Fibroblast of upper back skin (primary cell): ENCODE measurements at places on chromosomes 1 and 21.

- DNase-seq, result peak; percentile 83
Observed at GRCh38 chr1:70043804-70044203, 161.6 kb downstream of the LRRC40 start.

DNA sequence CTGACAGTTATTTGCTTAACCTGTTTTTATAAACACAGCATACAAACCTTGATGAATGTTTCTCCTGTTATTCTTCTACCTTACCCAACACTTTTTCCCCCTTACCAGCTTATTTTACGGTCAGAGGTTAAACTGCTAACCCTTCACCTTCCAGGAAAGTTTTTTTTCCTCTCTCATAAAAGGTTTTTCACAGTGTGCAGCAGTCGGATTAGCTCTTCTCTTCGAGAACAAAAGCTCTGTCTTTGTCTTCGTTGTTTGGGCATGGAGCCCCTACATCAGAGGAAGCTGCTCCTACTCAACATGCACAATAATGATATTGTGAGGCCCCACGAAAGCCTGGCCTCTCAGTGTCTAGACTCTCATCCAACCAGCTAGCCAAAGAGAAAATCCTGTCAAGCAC, 42.0 kb downstream of the DENND1B start:
- no peak for DNase-seq

DNA sequence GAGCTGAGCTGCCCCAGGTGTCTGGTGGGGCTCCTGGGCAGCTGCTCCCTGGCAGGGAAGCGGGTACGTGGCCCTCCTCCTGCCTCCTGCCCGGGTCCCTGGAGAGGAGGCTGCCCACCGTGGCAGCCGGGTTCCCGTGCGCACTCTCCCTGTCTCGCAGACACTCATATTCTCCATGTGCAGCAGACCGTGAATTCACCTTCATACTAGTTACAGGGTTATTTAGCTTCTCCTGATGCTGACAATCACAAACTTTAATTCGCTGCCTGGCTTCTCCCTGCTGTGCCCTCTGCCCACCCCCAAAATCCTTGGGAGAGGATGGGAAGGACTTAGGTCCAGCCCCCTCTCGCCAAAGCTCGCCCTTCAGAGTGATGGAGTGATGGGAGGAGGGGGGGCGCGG, 95.3 kb downstream of the CASZ1 start:
- DNase-seq, result no peak

GRCh38 chr1:227908359-227908758, 39.4 kb downstream of the WNT9A start:
- DNase-seq, result no peak

GRCh38 chr1:151494741-151495281, 16.4 kb upstream of the CGN start:
- DNase-seq, result peak; percentile 83

DNA sequence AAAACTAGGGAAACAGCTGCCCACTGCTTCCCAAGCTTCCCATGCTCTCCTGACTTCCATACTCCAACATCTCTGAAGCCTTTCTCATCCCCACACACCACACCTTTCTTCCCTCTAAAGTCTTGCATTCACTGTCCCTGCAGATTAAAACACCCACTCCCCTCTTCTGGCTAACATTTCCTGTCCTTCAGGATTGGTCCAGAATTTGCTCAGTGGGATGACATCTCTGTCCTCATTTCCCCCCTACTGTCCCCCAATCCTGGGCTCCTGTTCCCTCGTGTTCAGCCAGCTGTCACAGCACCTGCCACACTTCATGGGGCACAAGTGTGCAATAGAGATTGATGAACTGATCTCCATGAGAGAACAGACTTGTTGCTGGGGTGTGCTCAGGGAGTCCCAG, 82.7 kb downstream of the KCND3 start:
- no peak for DNase-seq

GRCh38 chr1:205287767-205288559, 33.6 kb downstream of the NUAK2 start:
- peak; percentile 51 for DNase-seq

GRCh38 chr1:85322655-85323054, 46.2 kb upstream of the BCL10 start:
- no peak for DNase-seq

DNA sequence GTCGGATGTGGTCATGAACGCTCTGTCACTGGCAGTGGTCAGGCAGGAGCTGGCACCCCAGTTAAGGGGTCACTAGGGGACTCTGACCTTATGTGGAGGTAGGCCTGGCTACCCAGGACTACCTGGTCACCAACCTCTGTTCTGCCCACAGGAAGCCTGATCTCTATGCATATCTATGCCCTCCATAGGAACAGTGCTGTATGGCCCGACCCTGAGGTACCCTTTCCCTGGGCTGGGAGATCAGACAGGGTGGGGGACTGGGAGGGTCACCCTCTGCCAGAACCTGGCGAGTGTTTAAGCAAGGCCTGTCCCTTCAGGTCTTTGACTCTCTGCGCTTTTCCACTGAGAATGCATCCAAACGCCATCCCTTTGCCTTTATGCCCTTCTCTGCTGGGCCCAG, 19.0 kb downstream of the CYP4B1 start:
- DNase-seq, result no peak

GRCh38 chr21:44994695-44995342, 55.0 kb downstream of the SLX9 start:
- DNase-seq, result no peak

DNA sequence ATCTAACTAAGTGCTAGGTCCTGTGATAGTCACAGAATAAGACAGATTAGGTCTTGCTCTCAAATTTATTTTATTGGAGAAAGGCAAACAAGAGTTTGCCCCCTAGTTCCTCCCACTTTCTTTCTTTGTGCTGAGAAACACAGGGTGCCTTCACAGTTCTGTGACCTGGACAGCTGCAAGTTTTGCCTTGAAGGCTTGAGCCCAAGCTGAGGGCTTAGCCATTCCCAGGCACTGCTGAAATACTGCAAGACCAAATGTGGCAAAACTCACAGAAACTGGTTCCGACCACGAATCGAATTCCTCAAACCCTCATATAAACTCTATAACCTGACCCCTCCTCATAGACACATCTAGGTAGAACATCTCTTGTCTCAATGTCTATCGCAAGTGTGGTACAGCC, 227.9 kb downstream of the RERE start:
- no peak for DNase-seq

GRCh38 chr1:81443288-81443687, 357.4 kb upstream of the ADGRL2 start:
- DNase-seq, result no peak

GRCh38 chr1:151827853-151828252, 3.7 kb downstream of the RORC start:
- DNase-seq, result no peak

- no peak for DNase-seq
Observed at GRCh38 chr1:111733992-111734341, 5.2 kb downstream of the INKA2 start.

- DNase-seq, result no peak
Observed at GRCh38 chr1:3072391-3073185, 3.6 kb downstream of the PRDM16 start.

DNA sequence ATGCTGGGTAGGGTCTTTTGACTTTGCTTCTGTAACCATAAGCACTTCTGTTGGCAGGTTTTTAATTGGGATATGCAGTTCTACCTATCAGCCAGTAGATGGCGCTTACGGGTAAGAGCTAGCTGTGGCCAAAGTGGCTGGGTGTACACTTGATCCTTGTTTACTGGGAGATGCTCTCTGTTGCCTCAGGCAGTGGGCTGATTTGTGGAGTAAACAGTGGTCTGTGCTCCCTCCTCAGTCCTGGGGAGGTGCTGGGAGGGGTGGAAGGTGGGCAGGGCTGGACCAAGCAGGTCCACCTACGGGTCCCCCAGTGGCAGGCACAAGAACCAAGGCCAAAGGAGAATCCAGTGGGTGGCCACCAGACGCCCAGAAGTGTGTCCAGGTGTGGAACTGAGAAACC, 43.4 kb downstream of the RALGPS2 start:
- peak; percentile 18 for DNase-seq

GRCh38 chr1:212293579-212293978, 8.4 kb downstream of the PPP2R5A start:
- DNase-seq, result no peak

GRCh38 chr1:2288311-2288710, 60.2 kb downstream of the SKI start:
- no peak for DNase-seq

DNA sequence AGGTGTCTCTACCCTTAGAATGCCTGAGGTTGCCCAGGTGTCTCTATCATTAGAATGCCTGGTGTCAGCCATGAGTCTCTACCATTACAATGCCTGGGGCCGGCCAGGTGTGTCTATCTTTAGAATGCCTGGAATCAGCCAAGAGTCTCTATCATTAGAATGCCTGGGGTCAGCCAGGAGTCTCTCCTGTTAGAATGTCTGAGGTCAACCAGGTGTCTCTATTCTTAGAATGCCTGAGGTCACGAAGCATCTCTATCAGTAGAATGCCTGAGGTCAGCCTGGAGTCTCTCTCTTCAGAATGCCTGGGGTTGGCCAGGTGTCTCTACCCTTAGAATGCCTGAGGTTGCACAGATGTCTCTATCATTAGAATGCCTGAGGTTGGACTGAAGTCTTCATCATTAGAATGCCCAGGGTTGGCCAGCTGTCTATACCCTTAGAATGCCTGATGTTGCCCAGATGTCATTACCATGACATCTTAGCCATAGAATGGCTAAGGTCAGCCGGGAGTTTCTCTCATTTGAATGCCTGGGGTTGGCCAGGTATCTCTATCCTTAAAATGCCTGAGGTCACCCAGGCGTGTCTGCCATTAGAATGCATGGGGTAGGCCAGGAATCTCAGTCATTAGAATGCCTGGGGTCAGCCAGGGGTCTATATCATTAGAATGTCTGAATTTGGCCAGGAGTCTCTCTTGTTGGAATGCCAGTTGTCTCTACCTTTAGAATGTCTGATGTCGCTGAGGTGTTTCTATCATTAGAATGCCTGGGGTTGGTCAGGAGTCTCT, 44.0 kb downstream of the RNF187 start:
- no peak for DNase-seq

DNA sequence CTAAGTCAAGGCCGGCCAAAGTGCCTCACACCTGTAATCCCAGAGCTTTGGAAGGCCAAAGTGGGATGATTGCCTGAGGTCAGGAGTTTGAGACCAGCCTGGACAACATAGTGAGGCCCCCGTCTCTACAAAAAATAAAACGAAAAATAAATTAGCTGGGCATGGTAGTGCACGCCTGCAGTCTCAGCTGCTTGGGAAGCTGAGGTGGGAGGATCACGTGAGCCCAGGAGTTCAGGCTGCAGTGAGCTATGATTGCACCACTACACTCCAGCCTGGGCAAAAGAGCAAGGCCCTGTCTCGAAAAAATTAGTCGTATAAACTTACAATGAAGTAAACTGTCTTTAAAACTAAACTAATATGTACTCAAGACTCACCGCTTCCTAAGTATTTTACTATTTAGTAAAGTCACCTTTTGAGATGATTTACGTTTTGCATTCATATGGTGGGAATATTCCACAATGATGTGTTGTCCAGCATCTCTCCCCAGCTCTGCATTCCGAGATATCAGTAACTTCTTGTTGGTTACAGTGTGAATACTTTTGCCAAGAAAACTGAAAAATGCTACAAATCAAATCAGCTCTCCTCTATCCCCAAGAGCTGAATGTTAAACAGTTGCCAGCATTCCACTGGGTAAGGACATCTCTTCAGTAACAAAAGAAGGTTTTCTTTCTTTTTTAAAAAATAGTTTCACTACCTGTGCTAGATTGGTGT, 84.9 kb upstream of the C21orf91 start:
- DNase-seq, result peak; percentile 84

GRCh38 chr1:110155878-110156522, 5.7 kb downstream of the SLC6A17 start:
- peak; percentile 62 for DNase-seq

GRCh38 chr1:21317035-21317689, 26.9 kb upstream of the ECE1 start:
- DNase-seq, result no peak

DNA sequence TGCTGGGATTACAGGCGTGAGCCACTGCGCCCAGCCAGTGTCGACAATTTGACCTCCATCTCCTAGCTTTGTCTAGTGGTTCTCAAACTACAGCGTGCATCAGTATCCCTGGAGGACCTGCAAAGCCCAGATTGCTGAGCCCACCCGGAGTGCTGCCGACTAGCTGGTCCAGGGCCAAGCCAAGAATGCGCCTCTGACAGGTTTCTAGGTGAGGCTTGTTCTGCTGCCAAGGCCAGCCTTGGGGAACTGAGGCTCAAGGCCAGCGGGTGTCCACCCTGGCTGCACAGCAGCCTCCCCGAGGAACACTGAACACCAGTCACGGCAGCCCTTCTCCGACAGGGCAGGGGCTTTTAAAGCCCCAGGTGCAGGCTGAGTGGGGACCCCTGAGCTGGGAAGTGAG, 9.8 kb upstream of the PTTG1IP start:
- no peak for DNase-seq

- DNase-seq, result no peak
Observed at GRCh38 chr1:153292740-153293479, 19.8 kb downstream of the PGLYRP3 start.

DNA sequence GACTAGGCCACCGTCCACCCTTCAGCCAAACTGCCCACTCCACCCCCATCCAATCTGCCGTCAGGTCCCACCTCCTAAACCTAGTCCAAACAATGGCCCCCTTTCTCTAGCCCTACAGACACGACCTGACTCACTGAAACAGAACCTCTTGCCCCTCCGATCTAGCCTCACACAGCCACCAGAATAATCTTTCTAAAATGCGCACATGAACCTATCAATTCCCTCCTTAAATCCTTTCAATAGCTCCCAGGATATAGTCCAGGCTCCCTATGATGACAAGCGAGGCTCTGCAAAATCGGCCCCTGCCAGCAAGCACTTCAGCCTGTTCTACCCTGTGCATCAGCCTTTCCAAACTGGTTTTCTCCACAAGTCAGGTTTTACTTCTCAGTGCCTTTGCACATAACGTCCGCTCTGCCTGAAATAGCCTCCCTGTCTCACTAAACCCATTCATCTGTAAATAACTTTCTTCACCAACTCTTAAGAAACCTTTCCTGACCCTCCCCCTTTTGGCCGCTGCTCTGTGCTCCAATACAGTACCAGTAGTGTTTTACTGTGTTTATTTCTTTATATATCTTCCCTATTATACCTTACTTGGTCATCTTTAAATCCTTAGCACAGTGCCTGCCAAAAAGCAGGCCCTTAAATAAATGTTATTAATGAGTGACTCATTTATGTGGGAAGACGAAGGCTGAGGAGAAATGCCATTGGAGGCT, 9.0 kb upstream of the CDC20 start:
- DNase-seq, result peak; percentile 76

GRCh38 chr1:230165536-230165935, 98.5 kb downstream of the GALNT2 start:
- DNase-seq, result no peak

- DNase-seq, result no peak
Observed at GRCh38 chr21:21767276-21767675, 769.1 kb downstream of the NCAM2 start.

DNA sequence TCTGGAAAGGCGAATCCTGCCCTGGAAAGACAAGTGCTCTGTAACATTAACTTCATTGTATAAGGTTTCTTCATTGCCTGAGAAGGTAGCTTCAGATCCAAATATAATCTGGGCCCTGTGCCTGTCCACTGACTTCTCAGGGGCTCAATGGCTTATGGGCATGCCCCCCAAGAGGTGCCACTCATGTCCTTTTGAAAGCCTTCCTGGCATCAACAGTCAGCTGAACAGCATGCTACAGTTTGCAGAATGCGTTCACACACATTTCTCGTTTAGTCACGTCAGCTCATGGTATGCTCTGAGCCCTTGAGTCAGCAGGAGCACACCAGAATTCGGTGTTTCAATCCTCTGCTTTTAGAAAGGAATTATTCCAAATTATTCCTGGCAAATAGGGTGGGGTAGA, 23.8 kb downstream of the TMCC2 start:
- no peak for DNase-seq

- DNase-seq, result peak; percentile 79
Observed at GRCh38 chr21:14989359-14989758, 75.4 kb downstream of the NRIP1 start.

GRCh38 chr1:235892202-235892601, 25.5 kb upstream of the LYST start:
- no peak for DNase-seq
